ENCODE measurements at places on chromosomes 5 and 9.

DNA sequence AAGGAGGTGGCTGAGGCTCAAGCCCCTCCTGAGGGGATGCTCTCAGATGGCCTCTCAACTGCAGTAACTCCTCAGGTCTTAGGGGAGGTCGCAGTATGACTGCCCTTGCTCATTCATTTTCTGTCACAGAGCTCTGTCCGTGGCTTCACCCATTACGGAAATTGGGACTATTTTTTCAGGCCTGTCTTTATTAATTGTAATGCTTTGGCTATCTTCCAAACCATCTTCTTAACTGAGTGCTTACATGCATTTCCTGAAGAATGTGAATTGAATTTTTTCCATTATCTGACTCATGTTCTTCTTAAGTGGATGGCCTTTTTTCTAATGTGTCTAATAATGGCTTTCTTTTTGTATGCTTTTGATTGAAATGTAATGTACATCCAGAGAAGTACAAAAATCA, 36.4 kb upstream of the SV2C start:
- DNase-seq = no peak

GRCh38 chr5:171483551-171484135, 64.2 kb downstream of the FGF18 start:
- no peak for DNase-seq

DNA sequence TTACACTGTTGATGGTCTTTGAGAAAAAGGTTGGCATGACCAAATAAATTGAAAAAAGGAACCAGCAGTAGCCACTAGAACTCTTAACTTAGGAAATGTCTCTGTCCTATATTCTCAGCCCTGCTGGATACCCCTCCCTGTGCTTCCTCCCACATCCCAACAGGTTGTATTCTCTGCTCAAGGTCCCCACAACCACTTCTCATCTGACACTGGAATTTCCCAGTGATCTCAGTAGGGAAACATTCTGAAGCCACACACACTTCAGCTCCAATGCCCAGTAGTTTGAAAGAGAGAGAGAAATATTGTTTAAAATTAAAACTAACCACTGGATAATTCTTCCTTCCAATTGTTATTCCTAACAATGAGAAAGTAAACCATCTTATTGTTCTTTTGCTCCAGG, 30.0 kb upstream of the NREP start:
- no peak for DNase-seq

DNA sequence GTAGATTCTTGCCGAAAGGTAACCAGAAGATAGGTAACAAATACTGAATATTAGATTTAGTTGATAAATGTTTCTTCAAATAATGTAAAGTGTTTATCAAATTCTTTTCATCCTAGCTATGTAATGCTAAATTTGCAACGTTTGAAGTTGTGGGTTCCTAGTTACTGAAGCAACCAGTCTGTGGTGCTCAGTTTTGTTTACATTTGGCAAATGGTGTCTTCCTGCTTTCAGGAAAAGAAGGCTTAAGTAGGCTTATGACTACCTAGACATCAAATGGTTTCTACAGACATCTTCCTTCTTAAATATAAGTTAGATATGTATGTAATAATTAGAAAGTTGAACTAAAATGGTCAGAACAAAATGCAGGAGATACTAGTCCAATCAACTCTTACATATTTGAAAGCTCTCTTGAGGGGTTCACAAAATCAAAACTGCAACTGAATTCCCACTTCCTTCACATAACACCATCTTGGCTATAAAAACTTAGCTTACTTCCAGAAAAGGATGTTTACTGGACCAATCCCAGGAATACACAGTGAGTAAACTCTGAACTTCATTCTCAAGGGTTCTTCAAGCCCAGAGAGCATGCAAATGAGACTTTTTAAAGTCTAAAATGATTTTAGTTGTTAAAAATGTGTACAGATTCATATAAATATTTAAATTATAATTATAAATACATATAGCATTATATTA, 125.7 kb upstream of the ITGA1 start:
- no peak for DNase-seq

DNA sequence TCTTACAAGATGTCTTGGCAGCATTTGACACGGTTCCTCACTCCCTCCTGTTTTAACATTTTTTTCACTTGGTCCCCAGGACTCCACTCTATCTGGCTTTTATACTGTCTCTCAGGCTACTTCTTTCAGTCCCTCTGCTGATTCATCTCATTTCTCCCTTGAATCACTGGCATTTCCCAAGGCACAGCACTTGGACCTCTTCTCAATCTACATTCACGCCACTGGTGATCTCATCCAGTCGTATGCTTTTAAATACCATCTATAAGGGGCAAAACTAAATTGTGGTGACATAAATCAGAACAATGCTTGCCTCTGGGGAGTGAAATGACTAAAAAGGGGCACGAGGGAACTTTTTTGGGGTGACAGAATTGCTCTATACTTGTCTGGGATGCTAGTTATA, 47.1 kb downstream of the MAPKAP1 start:
- DNase-seq = peak; percentile 28

GRCh38 chr9:117656002-117656401, 48.2 kb upstream of the TLR4 start:
- DNase-seq = no peak

GRCh38 chr9:76200315-76200714, 193.9 kb downstream of the RFK start:
- no peak for DNase-seq

- no peak for DNase-seq
Measured at GRCh38 chr5:111422747-111423720, 89.3 kb downstream of the STARD4 start.

DNA sequence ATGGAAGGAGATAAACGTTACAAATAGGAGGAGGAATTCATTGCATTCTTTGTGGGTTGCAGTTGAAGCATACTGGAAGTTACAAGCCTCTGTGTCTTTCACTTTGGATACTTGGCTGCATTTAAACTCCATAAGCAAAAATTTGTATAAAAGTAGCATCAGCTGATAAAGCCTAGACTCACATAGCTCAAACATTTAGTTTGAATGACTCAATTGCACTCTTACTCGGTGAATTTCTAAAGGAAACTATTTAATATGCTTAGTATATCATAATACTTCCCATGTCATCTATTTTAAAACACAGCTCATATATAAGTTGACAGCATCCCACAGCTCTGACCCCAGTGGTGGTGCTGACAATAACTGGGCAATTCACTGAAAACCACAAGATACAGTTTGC, 596.6 kb upstream of the ZNF608 start:
- no peak for DNase-seq

- no peak for DNase-seq
Measured at GRCh38 chr9:96140296-96141127, 161.5 kb downstream of the HSD17B3 start.
